ENCODE measurements at places on chromosomes 11 and 22. TPM values are rescaled to one million over a fixed set of nuclear protein-coding genes. Genes with fewer than 3 reads are reported as not detected.

GRCh38 chr11:115928811-115929210, 424.6 kb upstream of the CADM1 start:
- DNase-seq: no peak

GRCh38 chr11:123904932-123905331, 3.0 kb downstream of the OR8D4 start:
- DNase-seq: no peak

- no peak for DNase-seq
Measured at GRCh38 chr11:67280341-67280787, 8.7 kb upstream of the ANKRD13D start.

Gene KCTD14
- 0.50 TPM for total RNA-seq

- DNase-seq: no peak
Measured at GRCh38 chr22:21797444-21798221, 62.0 kb upstream of the YPEL1 start.

GRCh38 chr22:44928136-44928463, 81.7 kb downstream of the PHF21B start:
- DNase-seq: no peak

- no peak for DNase-seq
Measured at GRCh38 chr11:61194169-61194671, 9.1 kb upstream of the PGA3 start.

Gene UEVLD
- total RNA-seq: 15.7 TPM

Gene OR5AP2
- not detected for total RNA-seq

DNA sequence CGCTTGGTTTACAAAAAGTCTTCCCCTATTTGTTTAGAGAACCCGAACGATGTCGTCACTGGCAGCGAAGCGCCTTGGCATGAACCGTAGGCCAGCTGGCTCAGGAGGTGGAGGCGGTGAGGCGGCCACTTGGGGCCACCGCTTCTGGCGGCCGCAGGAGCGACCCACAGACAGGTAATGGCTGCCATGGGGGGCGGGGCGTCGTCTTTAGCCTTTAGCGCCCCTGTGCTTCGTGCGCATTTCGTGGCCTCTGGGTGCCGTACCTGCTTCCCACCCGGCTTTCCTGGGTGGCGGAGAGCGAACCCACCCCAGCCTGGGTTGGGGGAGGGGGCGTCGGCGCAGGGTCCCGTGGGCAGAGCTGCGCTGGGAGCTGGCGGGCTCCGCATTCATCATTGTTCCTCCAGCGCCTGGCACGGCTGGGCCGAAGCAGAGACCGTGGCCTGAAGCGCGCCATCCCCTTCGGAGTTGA, 469 bp upstream of the OSBP2 start:
- DNase-seq: peak; percentile 64

Gene UFD1
- total RNA-seq: 79.3 TPM

GRCh38 chr11:23359297-23359696, 499.0 kb upstream of the CCDC179 start:
- no peak for DNase-seq

Gene SCUBE2
- total RNA-seq: not detected

Gene MN1
- 0.06 TPM for total RNA-seq

- no peak for DNase-seq
Measured at GRCh38 chr11:118657238-118657637, 22.2 kb downstream of the TREH start.

Gene MICAL2
- total RNA-seq: 54.4 TPM

DNA sequence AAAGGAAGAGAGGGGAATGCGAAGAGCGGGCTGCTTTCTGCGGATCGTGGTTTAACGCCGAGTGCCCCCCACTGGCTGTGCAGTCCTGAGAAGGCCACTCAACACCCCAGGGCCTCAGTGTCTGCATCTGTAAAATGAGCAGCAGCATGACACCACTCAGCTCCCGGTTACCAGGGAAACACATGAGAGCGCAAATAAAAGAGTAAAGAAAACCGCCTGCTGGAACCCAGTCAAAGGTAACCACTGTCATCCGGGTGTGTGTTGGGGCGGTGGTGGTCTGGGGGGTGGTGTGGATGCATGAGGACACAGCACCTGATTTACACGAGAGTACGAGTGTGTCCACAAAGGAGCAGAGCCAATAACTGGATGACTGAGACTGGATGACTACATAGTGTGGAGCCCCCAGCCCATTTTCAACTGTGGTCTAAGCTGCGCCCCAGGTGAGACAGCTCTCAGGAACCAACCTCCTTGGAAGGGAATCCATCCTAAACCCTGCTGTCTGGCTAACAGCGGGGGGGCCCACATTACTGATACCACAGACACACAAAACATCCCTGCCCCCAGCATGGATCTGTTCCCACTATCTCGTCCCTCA, 5.7 kb downstream of the CELSR1 start:
- no peak for DNase-seq

Gene FXYD6
- total RNA-seq: 0.18 TPM

Gene ANO3
- total RNA-seq: not detected

DNA sequence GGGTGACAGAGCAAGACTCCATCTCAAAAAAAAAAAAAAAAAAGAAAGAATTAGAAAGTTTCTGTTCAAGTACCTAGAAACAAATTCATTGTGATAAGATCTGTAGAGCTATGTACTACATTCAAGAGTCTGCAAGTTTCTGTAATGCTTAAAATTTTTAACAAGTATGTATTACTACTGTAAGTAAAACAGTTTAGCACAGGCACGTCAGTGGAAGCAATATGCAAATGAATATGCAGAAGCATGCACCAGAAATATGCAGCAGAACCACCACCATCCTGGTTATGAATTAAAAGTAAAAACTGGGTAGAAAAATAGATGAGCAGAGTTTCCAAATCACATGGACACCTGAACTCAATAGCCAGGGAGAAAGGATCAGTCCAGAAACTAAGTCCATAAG, 19.3 kb downstream of the SBF2 start:
- no peak for DNase-seq

Gene ZNRF3
- 2.4 TPM for total RNA-seq

DNA sequence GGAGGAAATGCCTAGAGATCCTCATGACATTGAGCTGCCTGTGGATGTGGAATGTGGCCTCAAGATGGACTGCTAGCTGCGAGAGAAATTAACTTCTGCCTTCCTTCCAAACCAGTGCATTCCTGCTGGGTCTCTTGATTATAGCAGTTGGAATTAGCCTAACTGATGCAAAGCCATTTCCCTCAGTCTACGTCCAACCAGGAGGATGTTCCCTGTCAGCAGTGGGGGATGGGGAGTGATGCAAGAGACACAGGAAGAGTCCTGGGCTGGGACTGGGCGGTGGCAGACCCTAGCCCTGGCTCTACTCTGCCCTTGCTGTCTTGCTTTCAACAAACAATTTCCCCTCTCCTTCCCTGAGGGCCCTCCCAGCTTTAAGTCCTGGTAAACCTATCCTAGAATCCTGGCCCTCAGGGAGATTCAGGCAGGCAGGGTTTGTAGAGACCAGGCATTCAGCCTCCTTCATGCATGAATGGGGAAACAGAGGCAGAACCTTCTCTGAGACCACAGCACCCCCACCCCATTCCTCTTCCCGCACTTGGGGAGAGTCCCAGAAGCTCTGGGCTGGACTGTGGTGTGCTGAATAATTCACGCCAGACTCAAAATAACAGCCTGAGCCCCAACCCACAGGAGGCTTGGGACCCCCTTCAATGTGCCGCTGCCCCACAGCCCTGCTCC, 17.0 kb downstream of the C11orf96 start:
- no peak for DNase-seq

GRCh38 chr11:134020598-134020997, 48.3 kb upstream of the JAM3 start:
- no peak for DNase-seq

GRCh38 chr11:119319136-119319699, 2.3 kb upstream of the MCAM start:
- DNase-seq: no peak

DNA sequence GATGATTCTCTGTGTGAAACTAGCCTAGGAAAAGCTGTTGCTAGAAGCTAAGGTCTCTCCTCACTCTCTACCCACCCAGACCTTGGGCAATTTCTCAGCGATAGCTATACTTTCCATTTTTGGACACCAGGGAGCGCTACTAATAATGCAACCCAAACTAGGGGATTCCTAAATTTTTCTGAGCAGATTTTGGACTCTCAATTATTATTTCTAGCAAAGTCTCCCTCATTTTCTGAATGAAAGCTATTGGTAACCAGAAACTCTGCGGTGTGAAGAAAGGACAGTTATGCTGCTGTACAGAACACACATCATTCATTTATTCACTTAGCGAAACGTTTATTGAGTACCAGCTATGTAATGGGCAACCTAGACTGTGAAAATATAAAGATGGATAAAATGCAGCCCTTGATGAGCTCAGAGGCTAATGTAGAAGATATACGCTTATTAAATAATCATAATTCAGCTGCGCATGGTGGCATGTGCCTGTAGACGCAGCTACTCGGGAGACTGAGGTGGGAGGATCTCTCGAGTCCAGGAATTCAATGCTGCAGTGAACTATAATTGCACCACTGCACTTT, 6.1 kb upstream of the STIM1 start:
- peak; percentile 33 for DNase-seq

- DNase-seq: peak; percentile 33
Measured at GRCh38 chr22:38305471-38306448, 11.5 kb downstream of the CSNK1E start.

GRCh38 chr11:120023551-120023950, 114.4 kb downstream of the TRIM29 start:
- DNase-seq: no peak

Gene HBB
- total RNA-seq: not detected

DNA sequence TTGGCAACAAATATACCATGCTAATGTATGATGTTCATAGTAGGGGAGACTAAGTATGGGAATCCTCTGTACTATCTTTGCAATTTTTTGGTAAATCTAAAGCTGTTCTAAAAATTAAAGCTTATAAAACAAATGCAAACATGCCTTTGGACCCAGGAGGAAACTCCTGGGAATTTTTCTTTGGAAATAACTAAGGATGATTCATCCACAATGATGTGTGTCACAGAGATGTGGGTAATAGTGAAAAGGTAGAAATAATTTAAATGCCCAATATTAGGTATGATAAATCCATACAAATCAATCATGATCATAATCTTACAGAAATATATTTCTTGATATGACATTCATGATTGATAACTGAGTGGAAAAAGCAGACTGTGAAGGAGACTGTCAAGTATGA, 135.8 kb downstream of the TRIM44 start:
- no peak for DNase-seq

GRCh38 chr22:49260681-49261580, 566.7 kb downstream of the BRD1 start:
- no peak for DNase-seq

DNA sequence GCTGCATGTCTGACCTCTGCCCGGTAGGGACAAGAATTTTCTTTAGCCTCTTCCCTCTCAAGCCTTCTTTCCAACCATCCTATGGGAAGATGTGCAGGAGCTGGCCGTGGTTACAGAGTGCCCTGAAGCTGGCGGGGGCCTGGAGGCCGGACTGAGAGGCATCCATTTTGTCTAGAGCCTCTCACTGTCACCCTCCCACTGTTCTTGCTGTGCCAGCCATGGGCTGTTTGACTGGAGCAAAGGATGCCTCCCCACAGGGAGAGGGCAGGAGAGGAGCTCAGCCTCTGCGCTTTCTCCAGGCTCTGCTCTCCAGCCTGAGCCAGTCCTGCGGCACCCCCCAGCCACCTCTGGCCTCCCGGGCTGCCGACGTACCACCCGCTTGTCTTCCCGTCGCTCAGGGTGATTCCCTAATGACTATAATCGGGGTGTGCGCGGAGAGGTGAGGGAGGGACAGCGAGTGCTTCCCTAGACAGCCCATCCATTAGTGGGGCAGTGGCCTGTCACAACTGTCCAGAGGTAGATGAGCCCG, 123.8 kb downstream of the NECTIN1 start:
- no peak for DNase-seq

- no peak for DNase-seq
Measured at GRCh38 chr11:109785198-109785597, 308.0 kb upstream of the ZC3H12C start.

DNA sequence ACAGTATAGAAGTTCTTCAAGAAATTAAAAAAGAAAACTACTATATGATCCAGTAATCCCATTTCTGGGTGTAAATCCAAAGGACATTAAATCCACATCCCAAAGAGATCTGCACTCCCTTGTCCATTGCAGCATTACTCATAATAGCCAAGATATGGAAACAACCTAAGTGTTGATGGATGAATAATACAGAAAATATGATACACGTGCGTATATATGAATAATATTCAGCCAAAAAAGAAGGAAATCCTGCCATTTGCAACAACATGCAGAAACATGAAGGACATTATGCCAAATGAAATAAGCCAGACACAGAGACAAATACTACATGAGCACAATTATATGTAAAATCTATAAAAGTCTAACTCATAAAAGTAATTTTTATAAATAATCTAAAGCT, 306.3 kb upstream of the ANO3 start:
- no peak for DNase-seq

DNA sequence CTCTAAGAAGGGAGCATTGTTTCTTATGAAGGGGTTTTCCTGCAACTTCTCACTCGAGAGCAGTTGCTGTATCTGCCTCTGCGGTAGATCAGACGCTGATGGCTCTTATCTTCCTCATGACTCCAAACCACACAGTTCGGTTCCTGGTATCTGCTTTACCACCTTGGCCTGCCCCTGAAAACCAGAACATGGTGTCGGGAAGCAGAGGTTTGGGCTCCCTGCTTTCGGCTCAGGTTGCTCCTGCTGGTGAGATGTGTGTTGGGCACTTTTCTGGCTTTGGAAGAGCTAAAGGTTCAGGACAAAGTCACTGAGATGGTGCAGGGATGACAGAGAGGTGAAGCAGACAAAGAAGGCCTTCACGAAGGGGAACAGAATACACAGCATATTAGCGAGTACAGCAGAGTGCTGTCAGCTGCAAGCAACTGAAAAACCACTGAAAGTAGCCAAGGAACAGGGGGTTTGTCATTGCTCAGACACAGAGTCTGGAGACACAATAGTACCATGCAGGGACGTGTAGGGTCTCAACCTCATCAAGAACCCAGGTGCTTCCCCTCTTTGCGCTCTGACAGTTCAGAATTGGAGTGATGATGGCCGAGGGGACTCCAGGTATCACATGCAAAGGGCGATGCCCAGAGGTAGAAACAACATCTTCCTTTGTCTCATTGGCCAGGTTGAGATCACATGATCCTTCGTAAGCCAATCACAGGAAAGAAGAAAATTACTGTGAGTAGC, 11.9 kb upstream of the CSF2RB start:
- no peak for DNase-seq

GRCh38 chr11:115498354-115498753, 5.9 kb downstream of the CADM1 start:
- DNase-seq: no peak

GRCh38 chr11:355581-356458, 13.5 kb upstream of the B4GALNT4 start:
- peak; percentile 92 for DNase-seq

Gene OR5A1
- total RNA-seq: not detected

Gene TRIM51
- not detected for total RNA-seq

Gene MUC2
- not detected for total RNA-seq

DNA sequence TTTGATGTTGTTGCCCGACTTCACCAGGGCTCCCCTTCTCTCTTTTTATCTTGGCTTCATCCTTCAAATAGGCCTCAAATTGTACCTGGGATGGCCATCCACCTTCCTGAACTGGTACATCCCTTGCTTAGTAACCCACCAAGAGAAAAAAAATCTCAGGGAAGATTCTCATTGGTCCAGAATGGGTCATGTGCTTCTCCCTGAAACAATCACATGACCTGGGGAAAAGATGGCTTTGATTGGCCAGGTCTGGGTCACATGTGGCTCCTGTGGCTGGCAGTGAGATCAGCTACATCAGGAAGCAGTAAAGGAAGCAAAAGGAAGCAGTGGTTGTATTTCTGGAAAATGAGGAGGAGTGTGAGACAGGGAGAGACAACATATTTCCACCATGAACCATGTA, 540.2 kb downstream of the MIAT start:
- DNase-seq: no peak

Gene EIF3M
- total RNA-seq: 459 TPM

GRCh38 chr11:129578006-129578405, 202.4 kb downstream of the BARX2 start:
- DNase-seq: no peak

All from activated naive CD8-positive, alpha-beta T cell treated with anti-CD3 and anti-CD28 coated beads for 36 hours (primary cell).